ENCODE measurements at places on chromosomes 1 and 21.

DNA sequence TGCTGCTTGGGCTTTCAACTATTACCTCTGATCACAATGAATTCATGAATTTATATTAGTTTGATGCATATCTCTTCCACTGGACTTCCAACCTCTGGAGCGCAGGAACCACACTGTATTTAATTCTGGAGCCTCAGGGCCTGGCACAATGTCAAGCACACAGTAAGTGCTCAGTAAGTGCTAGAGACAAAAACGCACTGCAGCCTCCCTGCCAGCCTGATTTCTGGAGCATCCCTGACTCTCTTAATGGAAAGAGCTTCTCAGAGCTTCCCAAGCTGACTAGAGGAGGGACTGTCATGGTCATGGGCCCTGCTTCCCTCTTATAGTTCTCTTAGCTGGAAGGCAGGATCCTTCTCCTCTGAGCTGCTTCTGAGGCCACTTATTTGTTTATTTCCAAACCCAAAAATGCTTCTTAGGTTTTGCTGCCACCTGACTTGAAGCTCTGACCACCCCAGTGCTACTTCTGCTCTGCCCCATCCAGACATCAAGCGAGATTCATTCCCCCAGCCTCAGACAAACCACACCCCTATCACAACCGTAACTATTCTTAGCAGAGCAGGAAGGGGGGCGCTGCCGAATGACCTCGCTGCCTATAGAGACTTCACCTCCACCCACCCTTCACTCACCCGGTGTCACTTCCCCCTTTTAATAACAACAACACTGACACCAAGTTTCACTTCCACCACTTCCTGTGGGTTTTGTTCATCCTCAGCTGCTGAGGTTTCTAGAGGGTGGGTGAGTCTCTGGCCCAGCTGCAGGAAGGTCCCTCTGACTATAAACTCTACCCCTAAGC, 33.6 kb downstream of the NUAK2 start:
- peak; percentile 100 for DNase-seq

DNA sequence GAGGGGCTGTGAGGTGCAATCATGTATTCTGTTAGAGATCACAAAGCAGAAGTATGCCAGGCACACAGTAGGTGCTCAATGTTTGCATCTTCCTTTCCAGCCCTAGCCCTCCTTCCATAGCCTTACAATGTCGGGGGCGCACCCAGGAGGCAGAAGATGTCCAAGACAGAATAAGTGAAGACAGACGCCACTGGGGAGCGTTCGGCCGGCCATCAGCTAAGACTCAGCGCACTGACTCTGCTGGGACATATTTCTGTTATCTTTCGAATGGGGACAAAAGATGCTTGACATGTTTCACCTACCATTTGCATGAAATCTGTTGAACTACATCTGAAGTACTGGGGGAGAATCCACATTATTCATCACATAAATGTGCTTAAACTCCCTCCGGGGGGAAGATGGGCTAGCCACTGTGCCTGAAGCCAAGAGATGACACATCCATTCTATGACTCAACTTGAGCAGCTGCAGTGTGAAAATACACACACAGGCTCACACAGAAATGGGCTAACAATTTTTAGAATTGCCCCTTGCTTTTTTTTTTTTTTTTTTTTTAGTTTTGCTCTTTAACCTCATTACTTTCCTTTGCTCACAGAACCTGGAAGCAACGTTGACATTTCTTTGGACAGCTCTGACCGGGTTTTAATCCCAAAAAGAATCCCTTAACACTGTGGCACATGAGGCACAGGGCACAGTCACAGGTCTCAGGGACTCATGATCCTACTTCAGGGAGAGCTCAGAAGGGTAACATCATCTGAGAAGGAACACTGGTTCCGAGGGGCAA, 7.9 kb downstream of the TIAM1 start:
- no peak for DNase-seq

DNA sequence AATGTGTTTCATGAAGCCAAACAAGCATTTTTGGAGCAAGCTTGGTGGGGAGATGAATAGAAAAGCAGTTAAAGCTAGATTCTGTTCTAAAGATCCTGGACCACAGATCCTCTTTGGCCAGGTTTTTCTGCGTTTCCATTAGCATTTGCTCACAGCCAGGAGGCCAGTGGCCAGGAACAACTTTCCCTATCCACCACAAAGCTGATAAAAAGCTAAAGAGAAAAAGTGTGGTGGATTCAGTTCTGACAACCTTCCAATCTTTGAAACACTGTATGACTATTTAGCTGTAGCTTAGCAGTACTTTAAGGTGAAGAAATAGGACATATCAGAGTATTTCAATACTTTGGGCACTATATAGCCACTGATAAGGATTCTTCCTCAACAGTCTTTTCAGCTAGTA, 3.0 kb upstream of the NEK7 start:
- no peak for DNase-seq

GRCh38 chr1:98203466-98203865, 282.6 kb upstream of the DPYD start:
- no peak for DNase-seq

- DNase-seq: no peak
Measured at GRCh38 chr1:32335535-32335789, 571 bp downstream of the MARCKSL1 start.

GRCh38 chr1:9093091-9093490, 23.7 kb upstream of the SLC2A5 start:
- DNase-seq: no peak

GRCh38 chr1:143652187-143652586, 319.6 kb downstream of the FAM72C start:
- no peak for DNase-seq

- no peak for DNase-seq
Measured at GRCh38 chr1:224064150-224064549, 49.8 kb upstream of the FBXO28 start.

- no peak for DNase-seq
Measured at GRCh38 chr1:1317420-1317819, 7.0 kb downstream of the INTS11 start.

GRCh38 chr1:37177230-37177864, 143.0 kb upstream of the GRIK3 start:
- peak; percentile 71 for DNase-seq

DNA sequence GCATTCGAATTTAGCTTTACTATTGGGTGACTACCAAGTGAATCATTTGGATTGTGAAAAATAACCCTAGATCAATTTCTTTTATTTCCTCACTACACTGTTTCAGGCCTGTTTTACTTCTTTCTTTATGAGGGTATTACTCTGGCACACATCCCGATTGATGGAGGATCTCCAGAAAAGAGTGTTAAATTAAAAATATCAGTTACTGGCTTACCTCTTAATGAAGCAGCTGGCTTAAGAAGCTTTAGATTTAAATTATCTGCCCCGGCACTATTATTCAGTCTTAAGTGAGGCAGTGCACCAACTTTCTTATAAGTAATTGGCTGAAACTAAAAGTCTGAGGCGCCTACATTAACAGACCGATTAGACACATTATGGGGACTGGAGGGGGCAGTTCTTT, 1097.4 kb downstream of the TTLL7 start:
- no peak for DNase-seq

- DNase-seq: no peak
Measured at GRCh38 chr1:245707941-245708340, 553.2 kb downstream of the KIF26B start.

DNA sequence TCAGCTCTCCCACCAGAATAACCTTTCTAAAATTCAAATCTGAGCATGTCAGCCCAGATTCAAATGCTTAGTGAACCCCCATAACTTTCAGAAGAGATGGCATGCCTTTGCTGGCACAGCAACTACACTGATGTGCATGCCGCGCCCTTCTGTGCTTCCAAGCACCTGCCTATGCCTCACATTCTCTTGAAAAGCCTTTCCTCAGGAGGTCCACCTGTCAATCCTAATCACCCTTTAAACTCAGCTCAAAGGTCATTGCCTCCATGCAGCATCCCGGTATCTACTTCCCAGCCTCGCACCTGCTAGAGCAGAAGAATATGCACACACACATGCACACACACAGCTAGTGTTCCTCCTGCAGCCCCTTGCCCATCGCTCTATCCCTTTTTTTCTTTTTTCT, 5.2 kb upstream of the S100A2 start:
- DNase-seq: no peak

DNA sequence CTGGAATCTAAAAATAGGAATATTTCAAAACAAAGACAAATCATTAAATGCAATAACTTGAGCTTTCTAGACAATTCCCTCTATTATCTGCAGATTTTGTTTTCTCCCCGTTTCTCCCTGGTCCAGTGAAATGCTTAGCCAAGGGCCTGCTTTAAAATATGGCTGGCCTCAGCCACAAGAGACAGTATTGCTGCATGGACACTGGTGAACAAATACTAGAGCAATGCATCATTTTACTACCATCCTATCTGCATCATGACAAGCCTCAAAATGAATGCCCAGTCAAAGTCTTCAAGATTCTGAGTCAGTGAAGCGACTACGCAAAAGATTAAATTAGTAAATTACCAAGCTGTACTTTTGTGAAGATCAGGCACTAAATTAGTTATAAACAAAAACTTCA, 80.5 kb downstream of the ENAH start:
- no peak for DNase-seq

GRCh38 chr1:110307239-110307974, 31.8 kb upstream of the RBM15 start:
- DNase-seq: no peak

GRCh38 chr1:151970128-151970527, 23.5 kb downstream of the S100A10 start:
- DNase-seq: no peak

GRCh38 chr1:229169399-229169798, 101.5 kb upstream of the RAB4A start:
- no peak for DNase-seq

- DNase-seq: peak; percentile 22
Measured at GRCh38 chr1:234778221-234779159, 168.5 kb upstream of the IRF2BP2 start.

DNA sequence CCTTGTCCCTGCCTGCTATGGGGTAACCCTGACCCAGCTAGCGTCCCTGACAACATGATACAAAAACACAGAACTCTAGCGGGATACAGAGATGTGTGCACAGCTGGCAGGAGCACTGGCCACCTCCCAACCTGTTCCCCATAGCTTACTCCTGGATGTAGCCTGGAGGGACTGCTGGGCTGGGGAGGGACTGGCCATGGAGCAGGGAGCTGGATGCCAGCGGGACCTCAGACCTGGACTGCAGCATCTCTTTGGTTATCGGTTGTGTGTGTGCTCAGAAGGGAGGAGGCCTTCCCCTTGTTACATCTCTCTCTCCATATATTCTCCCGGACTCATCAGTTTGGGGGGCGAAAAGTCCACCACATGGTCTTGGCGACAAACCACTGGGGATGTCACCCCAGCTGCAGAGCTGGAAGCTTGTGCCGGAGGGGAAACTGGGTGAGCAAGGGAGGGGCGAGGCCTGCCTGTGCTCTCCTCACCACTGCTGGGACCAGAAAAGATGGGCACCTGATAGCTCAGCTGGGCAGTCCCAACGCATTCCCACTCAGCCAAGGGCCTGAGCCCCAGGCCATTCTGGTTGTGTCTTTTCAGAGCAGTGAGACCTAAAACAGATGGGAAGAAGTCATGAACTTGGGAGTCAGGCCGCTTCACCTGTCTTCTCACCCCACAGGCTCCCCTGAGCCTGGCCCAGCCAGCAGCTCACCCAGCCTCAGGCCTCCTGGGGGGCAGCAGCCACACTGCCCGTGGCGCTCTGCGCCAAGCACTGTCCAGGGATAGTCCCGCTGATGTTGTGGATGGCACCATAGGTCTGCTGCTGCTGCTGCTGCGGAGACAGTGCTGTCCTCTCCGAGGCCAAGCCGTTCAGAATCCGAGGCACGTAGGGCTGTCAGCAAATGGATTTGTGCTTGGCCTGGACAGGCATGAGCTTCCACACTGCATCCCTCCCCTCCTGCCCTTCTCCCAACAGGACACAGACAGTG, 35.6 kb downstream of the TMEM63A start:
- no peak for DNase-seq

DNA sequence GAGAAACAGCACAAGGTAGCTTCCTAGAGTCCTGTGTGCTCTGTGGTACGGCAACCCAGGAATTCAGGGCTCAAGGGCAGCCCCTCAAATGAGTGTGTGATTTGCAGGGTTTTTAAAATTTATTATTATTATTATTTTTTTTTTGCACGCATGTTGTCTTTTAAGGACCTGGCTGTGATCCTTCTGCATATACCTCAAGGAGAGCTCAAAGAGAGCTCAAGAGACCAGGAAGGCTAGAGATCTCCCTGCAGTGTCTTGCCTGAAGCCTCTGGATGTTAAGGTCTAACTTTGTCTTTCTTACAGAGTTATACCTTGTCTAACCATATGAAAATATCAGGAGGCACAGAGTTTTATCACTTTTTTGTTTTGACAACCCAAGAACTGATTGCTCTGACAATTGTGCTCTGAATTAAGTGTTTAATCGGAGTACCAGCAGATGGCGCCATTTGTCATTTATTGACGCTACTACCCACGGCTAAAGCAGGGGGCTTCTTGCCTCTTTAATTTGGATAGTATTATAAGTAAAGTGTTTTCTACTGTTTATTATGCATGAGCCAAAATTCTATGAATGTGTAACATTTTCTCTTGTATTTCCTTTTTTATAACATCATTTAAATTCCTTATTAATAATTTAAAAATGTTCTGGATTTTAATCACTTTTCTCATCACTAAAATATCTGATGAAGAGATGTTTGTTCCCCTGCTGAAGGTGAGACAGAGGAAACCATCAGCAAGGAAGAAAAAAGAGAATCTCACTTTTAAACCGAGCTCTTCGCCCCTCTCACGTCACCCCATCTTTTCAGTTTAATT, 35.8 kb upstream of the LMO4 start:
- DNase-seq: peak; percentile 85

DNA sequence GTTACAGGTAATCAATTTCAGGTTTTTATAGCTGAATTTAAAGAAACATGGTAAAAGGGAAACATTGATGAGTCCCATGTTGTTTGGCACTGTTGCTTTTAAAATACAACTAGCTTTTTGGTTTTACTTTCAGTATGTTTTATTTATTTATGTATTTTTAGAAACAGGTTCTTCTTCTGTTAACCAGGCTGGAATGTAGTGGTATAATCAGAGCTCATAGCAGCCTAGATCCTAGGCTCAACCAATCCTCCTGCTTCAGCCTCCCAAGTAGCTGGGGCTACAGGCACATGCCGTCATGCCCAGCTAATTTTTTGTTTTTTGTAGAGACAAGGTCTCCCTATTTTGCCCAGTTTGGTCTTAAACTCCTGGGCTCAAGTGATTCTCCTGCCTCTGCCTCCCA, 50.4 kb downstream of the CTTNBP2NL start:
- no peak for DNase-seq

GRCh38 chr1:67719329-67720196, 34.6 kb downstream of the GADD45A start:
- DNase-seq: no peak

- DNase-seq: no peak
Measured at GRCh38 chr1:153520818-153521476, 14.8 kb downstream of the S100A6 start.
